Activated naive CD4-positive, alpha-beta T cell treated with anti-CD3 and anti-CD28 coated beads, Interleukin-2, amount 50 U/mL, for 16 hours (primary cell): ENCODE measurements at places on chromosomes 3 and 15.
A peak's percentile ranks its signal among the peaks of the same experiment; 100 is the strongest.

DNA sequence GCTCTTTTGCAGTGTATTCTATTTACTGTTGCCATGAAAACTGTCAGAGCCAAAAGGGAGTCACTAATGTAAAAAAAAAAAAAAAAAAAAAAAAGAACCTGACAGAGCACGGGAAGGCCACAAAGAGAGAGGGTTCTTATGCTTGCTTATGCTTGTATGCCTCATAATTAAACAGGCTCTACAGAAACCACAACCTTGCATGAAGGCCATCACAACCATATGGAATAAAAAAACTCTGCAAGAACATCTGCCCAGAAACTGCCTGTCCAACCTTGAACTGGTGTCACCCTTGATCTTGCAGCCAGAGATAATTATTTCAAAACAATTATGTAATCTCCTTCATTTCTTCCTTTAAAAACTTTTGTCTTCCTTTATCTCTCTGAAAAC, 50.1 kb downstream of the CFAP20DC start:
- DNase-seq: no peak

DNA sequence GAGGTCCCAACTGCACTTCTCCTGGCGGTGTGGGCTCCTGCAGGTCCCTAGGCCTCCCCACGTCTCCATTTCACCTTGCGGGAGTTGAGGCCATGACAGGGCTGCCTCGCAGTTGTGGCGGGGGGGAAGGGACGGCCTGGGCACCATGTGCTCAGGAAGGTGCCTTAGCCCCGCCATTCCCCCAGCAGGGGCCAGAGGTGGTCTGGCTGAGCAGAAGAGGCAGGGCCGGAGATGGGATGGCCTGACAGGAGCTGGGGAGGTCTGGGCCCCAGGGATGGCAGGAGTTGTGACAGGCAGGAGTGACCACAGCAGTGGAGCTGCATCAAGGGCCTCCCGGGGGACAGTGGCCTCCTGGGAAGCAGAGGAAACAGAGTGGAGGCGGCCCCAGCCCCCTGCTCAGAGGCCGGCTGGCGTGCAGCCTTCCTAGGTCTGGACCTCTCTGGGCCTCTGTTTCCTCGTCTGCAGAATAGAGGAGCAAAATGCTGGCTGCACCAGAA, 18.7 kb upstream of the KLF15 start:
- DNase-seq: no peak

DNA sequence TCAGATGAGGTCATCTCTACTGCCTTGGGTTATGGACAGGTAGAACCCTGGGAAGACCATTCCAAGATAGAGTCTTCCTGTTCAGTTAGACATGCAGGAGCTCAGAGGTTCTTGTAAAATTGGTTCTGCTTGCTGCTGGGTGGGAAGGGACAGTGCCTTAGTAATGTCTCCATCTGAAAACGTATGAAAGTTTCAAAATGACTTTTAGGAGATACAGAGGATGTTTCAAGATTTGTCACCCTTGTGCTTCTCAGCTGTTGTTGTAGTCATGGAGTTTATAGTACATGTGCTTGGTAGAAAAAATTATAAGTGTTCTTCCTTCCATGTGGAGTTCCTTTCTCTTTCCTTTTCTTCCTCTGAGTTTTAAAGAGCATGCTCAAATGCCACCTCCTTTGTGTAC, 885.2 kb upstream of the CFAP20DC start:
- peak; percentile 35 for DNase-seq

- no peak for DNase-seq
These were observed 15.7 kb upstream of the HHATL start for GRCh38 chr3:42718338-42718737.

GRCh38 chr15:80107774-80108173, 45.0 kb upstream of the FAH start:
- no peak for DNase-seq

DNA sequence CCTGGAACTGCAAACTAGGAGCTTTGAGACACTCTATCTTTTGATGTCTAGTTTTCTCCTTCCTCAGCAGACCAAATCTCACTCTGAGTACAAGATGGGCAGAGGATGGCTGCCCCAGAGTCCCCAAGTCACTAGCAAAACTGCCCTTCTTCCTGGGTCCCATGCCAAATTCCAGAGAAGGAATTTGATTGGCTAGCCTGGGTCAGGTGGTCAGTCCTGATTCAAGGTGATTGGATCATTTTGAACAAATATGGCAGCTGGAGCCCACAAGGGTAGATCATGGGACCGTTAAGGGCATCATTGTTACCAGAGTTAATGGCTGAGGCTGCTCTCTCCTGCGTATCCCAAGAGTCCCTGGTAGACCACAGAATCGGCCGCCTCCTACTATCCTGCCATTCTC, 21.7 kb downstream of the SLC6A1 start:
- no peak for DNase-seq

DNA sequence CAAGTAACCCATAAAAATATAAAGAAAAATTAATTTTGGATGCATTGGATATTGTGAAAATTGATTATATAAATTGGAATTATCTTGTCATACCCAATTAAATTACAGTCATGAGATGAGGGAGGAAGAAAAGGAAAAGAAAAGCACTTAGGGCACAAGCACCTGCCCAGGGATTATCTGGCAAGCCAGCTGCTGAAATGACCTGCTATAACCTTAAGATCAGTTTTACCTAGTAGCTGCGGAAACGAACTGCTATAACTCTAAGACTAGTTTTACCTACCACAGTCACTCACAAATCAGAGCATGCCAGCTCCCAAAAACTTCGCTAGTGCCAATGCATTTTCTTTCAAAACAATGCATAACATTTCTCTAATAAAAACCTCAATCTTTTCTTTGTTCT, 26.2 kb downstream of the LRRFIP2 start:
- DNase-seq: no peak

GRCh38 chr3:184015381-184016019, 2.2 kb downstream of the ABCC5 start:
- no peak for DNase-seq

DNA sequence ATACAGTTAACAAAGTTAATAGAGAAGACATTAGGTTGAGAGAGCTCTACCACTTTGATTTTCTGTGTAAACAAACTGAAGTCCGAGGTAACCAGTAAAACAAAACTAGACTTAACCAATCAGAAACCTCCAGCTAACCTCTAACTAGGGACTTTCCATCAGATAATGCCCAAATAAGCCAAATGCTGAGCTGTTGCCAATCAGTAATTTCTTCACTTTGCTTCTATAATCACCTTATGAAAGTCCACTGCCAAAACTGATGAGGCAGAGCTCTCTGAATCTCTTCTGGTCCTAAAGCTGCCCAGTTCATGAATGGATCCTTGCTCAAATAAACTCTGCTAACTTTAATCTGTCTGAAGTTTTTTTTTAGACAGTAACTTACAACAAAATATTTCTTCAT, 448.0 kb upstream of the NECTIN3 start:
- no peak for DNase-seq

DNA sequence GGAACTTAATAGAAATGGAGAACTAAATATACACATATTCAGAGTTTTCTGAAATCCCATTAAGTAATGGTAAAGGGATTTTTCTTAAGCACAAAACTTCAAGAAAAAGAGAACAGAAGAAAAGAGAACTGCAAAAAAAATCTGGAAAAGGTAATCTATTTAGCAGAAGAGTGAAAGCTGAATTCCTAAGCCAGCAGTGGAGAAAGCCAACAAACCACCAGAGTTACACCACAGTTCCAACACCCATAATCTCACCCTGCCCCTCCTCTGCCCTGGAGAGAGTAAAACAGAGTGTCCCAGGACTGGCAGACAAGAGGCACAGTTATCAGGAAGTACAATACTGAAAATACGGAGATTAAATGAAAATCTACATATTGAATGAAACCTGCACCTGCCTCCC, 29.4 kb downstream of the TP53BP1 start:
- DNase-seq: no peak

- DNase-seq: no peak
These were observed 9.2 kb downstream of the CHCHD6 start for GRCh38 chr3:126713199-126713598.

- no peak for DNase-seq
These were observed 2.4 kb downstream of the MB21D2 start for GRCh38 chr3:192915304-192915703.

DNA sequence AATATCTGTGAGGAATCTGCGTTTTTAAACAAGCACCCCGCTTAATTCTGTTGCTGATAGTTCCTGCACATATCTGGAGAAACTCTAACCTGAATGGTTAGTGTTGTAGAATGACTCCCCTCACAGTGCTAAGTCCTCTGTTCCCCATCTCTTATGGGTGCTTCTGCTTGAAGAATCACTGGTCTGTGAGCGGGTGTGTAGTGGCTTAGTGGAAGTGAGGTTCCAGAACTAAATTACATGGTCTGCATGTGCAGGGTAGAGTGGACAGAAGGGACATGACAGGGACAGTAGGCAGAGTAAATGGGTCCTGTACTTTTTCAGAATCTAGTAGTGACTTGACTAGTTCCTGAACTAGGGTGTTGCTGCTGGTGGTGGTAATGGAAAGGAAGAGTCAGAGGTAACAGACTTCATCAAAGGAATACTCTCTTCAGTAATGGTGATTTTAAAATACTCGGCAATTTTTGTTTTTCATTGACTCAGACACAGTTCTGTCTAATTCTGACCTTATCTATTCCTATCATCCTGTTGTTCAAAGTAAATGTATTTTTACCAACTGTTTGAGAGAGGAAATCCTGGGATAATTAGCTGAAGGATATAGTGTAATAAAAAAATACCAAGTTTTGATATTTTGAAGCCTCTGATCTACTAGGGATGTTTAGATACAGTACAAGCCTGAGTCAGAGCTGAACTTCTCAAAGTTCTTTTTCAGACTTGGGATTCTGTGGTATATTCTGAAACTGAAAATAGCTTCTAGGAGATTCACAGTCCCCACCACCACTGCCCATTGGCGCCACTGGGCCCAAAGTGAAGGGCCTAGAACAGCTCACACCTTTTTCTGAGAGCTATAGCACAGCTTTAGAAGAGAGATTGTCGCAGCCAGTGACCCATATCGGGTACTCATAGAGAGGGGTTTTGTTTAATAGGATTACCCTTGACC, 55.5 kb downstream of the FNDC3B start:
- no peak for DNase-seq

DNA sequence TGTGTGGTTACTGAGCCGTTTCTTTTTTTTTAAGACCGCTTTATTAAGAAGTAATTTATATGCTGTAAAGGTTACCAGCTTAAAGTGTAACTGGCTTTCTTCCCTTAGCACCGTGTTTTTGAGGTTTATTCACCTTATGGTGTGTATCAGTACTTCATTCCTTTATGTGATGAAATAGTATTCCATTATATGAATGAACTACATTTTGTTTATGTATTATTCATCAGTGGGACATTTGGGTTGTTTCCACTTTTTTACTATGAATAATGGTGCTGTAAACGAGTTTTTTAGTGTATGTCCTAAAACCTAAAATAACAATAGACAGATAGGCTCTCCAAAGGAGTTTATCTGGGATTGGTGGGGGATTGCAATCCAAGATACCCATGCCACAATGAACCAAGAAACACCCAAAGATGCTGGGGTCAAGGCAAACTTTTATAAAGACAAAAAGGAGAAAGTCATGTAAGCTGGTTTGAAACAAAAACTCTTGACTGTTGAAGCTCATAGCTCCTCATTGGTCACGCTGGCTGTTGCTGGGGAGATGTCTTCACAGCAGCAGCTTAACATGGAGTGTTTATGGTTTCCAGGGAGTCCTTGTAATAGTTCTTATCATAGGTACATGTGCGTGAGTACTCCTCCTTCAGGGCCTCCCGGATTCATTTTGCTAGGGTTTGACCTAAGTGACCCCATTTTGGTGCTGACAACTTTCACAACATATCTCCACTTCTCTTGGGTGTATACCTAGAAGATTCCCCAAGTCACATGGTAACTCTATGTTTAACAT, 16.0 kb downstream of the TM2D3 start:
- DNase-seq: no peak

- DNase-seq: no peak
These were observed 130.3 kb downstream of the MINAR1 start for GRCh38 chr15:79562403-79562815.

DNA sequence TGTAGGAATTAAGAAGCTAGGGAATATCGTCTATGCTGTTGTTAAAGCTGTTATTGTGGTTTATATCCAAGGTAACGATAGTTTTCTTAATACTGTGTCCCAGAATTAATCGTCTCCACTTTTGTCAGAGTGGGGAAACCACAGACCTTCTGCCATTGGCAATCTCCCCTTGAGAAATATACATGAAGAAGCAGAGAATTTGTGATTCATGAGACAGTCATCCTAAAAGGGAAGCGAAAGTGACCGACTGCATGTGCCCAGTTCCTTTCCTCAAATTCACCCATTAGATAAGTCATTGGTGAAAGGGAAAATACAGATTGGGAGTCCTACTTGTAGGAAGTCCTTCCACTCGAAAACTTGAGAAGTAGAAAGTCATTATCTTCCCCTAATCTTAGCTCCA, 26.6 kb downstream of the DIPK2A start:
- no peak for DNase-seq

GRCh38 chr3:37293646-37294045, 119.3 kb upstream of the LRRFIP2 start:
- DNase-seq: no peak

DNA sequence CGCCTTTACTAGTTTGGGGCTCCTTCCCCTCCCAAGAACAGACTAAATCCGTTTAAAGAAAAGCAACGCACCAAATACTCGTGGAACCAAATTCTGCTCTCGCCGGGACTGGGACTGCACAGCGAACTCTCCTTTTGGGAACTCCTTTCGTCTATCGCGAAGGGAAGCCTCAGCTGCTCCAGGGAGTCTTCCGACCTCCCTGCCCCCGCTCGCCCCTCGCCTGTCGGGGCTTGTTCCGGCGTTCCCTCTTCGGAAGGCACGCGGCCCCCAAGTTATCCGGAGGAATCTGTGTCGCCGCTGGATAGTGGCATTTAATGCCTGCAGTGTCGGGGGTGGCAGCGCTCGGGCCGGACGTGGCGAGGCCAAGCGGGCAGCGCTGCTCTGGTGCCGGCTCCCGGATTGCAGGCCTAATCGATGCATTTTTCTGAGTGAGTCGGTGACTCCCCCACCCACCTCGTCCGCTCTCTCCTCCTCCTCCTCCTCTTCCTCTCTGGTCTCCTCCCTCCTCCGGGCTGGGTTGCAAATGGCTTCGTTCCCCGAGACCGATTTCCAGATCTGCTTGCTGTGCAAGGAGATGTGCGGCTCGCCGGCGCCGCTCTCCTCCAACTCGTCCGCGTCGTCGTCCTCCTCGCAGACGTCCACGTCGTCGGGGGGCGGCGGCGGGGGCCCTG, at the start of gene TRIM71:
Gene TRIM71 (plus strand): TSS at position 440 of the 671 bp plus-strand sequence. CDS start 84 bp downstream, at position 524.
- peak; percentile 14 for DNase-seq

DNA sequence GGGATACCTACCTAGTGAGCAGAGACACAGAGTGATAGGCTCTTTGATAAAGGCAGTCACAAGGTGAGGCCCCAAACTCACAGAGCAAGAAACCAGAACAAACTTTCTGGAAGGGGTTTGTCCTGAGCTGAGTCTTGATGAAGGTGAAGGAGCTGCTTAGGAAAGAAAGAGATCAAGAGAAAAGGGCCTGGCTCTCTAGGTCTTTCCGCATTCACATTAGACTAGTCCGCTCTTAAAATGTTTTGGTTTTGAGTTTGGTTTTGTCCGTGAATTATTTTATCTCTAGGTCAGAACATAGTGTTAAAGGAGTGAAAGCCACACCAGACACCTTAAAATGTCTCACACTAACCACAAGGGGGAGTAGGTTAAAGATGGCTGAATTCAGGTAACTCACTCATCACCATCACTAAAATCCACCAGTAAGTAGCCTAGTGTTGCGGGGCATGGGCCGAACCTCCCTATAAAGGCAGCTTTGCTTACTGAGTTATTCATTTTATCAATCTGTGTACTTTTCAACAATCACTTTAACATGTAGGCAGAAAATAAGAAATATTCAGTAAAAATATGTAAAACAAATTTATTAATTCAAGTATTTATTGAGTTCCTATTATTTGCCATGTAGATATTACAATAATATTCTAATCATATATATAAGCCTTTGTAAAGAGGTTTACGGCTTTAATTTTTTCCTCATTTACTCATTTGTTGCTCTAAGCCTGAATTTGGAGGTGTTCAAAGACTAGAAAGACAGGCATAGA, 121.5 kb upstream of the TSC22D2 start:
- DNase-seq: no peak
